ENCODE measurements at places on chromosomes 6 and 20.

DNA sequence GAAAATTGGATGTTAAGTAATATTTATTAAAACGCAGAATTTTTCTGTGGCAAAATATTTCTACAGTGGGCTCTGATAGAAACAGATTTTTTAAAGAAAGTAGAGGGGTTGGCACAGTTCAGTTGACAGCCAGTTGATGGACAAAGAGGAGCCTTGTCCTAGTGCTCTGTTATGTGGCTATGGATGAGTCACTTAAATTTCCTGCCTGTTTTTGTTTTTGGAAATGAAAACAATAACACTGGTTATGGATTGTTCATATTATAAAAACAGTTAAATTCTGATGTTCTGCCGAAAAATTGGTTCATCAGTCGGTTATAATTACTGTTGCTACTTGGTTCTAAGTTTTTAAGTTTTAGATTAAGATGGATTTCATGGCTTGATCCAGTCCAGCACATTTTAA is 42.8 kb downstream of the MYO6 start:
- DNase-seq: no peak

DNA sequence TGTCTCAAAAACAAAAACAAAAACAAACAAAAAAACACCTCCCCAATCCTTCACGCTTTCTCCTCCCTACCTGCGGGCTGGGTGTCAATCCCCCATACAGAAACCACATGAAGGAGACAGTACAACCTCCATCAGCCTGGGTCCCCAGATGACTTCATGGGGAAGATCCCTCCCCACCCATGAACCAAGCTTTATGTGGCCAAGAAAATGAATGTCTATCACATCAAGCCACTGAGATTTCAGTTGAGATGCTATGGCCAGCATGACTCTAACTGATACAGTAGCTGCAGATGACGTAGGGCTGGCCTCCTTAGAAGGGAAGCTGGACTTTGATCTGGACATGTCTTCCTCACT is 21.2 kb upstream of the BNIP5 start:
- DNase-seq: no peak

DNA sequence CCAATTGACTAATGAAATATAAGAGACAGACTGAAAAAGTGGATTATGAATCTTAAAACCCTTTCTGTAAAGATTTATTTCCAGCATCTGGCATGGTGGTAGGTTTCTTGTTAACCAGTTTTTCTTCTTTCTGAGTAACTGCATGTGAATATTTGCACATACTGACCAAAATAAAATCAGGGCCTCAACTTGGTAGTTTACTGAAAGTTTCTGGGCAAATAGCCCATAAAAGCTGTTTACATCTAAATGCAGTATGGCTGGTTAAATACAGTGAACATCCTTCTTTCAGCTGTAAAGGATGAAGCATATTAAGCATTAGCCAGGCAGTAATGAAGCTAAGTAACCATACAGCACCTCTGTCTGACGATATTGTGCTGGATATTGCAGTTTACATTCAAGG is 83.6 kb upstream of the EYS start:
- no peak for DNase-seq

GRCh38 chr6:2578767-2579166 is 172.0 kb downstream of the MYLK4 start:
- DNase-seq: no peak

GRCh38 chr20:23782366-23782983 is 31.7 kb upstream of the CST1 start:
- DNase-seq: peak; percentile 1

GRCh38 chr6:21367649-21368154 is 225.8 kb upstream of the SOX4 start:
- no peak for DNase-seq

DNA sequence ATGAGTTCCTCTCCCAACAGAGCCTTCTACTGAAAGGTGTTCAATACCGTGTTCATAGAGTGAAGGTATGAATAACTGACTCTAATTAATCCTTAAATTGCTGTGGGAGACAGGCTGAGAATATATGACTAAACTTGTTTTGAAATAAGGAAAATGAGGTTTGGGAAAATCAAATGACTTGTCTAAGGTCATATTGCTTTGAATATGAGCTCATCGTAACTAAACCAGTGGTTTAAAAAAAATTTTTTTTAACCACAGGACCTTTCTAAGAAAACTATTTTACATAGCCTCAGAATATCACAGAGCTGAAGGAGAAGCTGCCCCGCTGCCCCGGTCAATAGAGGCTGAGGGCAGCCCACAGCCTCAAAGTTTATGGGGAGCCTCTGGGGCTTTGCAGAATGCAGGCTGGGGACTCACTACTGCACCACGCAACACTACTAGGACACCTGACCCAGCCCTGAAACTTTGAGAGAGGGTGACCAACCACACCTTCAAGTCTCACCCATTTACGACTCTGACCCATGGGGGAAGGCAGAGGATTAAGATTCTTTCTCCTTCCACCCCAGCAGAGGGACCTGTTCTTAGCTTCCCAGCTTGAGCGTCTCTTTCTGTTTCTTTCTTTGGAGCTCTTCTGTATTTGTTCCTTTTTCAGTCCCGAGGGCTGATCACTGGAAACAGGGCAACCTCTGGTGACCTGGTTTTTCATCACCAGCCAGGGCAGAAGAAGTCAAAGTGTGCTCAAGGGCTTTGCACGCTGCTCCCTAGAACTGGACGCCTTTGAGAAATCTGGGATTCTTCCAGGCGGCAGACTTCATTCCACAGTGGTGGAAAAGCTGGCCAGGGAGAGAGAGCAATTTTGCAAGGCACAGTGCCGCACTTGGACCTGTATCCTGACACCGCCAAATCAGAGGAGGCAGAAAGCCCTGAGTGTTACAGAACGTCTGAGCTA is 220.2 kb downstream of the ATXN1 start:
- peak; percentile 9 for DNase-seq

GRCh38 chr20:64280460-64280843 is 24.9 kb downstream of the PCMTD2 start:
- DNase-seq: no peak

GRCh38 chr20:19725814-19726525 is 32.1 kb upstream of the RIN2 start:
- no peak for DNase-seq

DNA sequence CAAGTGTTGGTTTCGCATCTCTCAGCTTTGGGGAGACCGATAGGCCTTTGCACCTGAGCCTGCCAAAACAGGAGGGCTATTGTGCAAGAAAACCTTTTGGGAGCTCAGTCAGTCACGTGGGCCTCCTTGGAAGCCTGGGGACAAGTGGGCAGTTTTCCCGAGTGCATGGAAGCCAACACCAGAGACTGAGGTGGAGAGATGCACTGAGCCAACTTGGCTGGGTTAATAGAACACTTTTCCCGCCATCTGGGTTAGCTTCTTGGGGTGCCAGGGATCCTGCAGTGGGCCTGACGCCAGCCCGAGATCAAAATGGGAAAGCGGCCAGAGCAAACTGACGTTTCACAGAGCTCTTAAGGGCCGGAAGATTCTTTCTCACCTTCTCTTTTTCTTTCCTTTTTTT is 2.8 kb upstream of the OOEP start:
- DNase-seq: no peak

- DNase-seq: no peak
Observed at GRCh38 chr6:33095681-33096080, 19.9 kb downstream of the HLA-DPB1 start.

DNA sequence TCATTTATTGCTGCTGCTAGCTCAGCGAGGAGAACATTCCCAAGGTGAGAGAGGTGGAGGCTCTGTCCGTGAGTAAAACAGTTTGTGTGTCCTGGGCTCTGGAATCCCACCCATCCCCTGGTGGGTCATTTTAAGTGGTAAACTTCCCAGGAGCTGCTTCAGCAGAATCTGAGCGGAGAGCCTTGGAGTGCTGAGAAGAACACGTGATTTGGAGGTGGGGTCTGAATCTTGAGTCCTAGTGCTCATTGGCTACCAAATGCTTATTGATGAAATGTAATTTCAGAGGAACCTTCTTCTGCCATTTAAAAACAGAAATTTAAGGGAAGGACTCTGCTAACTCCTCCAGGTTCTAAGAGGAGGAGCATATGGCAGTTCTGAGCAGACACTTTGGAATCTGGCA is 132.4 kb downstream of the CDH26 start:
- DNase-seq: no peak

- DNase-seq: no peak
Observed at GRCh38 chr6:136511397-136511796, 38.8 kb downstream of the MAP7 start.

GRCh38 chr6:162068340-162068739 is 659.2 kb downstream of the PRKN start:
- DNase-seq: no peak

GRCh38 chr20:48149902-48150301 is 364.6 kb upstream of the SULF2 start:
- no peak for DNase-seq

- no peak for DNase-seq
Observed at GRCh38 chr6:157438611-157439111, 57.7 kb downstream of the ZDHHC14 start.

- no peak for DNase-seq
Observed at GRCh38 chr20:50572938-50573777, 63.0 kb downstream of the PTPN1 start.

DNA sequence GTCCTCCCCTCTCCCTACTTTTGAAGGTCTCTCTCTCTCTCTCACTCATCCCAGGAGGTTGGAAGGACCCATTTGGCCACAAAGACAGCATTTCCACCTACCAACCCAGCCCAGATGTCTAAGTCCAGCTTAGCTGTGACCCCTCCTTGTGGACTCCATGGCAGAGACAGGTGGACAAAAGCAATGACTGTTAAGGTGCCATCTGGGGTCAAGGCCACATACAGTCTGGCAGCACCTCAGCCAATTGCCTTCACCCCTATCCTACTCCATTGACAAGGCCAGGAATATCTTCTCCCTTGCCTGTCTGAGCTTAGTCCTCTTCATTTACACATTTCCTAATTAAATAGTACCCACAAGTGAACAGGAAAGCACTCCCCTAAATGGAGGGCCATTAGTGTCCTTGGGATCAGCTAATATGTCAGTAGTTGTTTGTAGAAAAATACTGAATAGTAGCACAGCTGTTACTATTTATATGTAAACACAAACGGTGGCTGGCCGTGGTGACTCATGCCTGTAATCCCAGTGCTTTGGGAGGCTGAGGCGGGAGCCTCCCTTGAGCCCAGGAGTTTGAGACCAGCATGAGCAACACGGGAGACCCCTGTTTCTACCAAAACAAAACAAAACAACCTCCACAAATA is 28.8 kb downstream of the GCM1 start:
- no peak for DNase-seq

GRCh38 chr6:143197377-143197776 is 136.7 kb downstream of the AIG1 start:
- no peak for DNase-seq

- no peak for DNase-seq
Observed at GRCh38 chr6:170052991-170053821, 237.7 kb downstream of the DLL1 start.

DNA sequence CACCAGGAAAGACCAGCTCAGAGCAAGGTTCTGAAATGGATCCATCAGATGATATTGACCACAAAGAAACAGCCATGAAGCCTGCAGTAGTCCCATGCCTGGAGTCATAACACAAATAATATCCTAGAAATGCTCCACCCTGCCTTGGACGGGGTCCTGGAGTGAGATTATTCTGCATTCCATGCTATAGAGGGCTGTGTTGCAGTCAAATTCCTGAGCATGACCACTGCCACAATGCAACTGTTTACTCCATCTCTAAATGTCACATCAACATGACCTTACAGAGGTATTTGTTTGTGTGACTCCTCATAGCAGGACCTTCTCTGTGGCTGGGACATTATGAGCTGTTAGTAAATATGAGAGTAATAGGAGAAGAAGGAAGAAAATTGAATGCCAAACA is 257.5 kb upstream of the TCF21 start:
- no peak for DNase-seq

DNA sequence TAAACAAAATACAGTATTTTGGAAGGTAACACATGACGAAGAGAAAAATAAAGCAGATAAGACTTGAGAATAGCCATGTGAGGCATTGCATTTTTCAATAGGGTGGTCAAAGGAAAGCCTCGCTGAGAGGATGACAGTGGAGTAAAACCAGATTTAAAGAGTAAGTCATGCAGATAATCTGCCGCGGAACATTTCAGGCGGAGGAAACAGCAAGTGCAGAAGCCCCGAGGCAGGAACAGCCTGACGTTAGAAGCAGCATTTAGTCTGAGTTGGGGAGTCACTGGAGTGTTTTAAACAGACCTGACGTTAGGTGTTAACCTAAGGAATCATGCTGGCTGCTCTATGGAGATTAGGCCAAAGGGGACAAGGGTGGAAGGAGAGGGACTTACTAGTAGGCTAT is 65.0 kb upstream of the VSTM2L start:
- no peak for DNase-seq

- DNase-seq: no peak
Observed at GRCh38 chr6:33809594-33809993, 5.8 kb upstream of the MLN start.

GRCh38 chr6:45430590-45431202 is 53.0 kb upstream of the SUPT3H start:
- DNase-seq: no peak

DNA sequence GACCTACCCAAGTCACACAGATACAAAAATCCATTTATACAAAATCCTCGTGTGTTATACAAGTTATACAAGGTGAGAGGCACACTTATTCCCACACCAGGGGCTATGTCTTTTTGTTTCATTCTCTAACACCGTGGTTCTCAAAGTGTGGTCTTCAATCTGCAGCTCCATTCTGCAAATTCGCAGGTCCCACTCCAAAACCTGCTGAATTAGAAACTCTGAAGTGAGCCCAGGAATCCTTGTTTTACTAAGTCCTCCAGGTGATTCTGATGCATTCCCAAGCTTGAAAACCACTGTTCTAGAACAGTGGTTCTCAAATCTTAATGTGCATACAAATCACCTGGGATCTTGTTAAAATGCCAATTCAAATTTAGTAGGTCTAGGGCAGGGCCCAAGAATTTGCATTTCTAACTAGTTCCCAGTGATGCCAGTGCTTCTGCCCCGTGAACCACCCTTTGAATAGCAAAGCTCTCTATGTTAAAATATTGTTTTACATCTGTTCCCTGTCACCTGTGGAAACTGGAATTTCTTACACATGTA is 35.1 kb downstream of the LRFN2 start:
- DNase-seq: no peak

DNA sequence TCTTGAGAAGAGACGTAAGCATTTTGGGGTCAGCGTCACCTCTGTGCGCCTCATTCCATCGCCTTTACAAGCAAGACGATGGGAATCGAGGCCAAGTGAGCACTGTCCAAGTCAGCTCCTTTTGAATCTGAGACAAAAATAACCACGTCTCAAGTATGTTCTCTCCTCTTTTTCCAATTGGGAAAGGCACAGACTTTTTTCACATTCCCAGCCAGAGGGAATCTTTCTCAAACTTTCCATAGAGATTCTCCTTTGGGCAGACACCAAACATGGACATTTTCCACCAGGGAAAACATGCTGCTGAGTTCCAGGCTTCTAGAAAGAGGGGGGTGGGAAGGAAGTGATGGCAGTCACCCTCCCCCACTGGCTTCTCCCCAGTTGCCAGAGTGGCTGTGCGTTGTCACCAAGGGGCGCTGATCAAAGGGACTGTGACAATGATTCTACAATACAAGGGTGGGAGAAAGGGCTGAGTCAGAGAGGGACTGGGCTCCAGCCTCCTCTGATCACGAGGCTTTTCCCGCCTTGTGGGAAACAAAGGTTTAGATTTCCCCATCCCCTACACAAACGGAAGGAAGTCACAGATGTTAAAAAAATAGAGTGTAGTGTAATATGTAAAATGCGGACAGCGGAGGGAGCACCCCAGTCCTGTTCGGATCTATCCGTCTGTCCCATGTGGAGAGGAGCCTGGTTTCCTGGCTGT is 281.9 kb upstream of the RNF24 start:
- DNase-seq: no peak
